Activated T-cell treated with anti-CD3 and anti-CD28 coated beads for 4 hours (primary cell): ENCODE measurements at places on chromosomes 1 and 21.

DNA sequence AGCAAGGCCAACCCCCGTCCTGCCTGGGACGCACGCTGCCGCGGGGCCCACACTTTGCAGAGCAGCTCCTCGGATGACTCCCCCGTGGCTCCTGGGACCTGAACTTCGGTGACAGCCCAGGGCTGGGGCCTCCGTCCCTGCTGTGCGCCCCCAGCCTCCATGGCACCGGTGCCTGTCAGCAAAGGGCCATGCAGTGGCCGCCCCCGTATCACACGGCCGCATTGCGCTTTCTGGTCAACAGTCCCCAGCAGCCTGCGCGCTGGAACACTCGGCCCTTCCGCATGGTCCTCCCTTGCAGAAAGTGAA, 18.0 kb downstream of the NADK start:
- DNase-seq = no peak

GRCh38 chr1:154745286-154745731, 124.8 kb downstream of the KCNN3 start:
- DNase-seq = no peak

DNA sequence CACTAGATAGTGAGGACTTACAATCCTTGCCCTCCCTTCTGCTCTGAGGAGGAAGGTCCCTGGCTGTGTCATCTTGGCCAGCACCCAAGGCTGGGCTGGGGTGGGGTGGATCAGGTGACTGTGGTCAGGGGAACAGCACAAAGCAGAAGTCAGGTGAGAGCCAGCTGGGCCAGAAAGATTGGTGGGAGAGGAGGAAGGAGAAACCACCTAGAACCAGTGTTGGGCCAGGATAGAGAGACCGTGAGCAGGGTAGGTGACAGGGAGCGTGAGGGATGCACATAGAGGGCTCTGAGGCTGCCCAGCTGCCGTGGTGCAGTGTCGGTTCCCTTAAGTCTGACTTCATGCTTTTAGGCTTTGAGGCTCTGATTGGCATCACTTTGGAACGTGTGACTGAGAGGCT, 22.7 kb downstream of the NCF2 start:
- no peak for DNase-seq

DNA sequence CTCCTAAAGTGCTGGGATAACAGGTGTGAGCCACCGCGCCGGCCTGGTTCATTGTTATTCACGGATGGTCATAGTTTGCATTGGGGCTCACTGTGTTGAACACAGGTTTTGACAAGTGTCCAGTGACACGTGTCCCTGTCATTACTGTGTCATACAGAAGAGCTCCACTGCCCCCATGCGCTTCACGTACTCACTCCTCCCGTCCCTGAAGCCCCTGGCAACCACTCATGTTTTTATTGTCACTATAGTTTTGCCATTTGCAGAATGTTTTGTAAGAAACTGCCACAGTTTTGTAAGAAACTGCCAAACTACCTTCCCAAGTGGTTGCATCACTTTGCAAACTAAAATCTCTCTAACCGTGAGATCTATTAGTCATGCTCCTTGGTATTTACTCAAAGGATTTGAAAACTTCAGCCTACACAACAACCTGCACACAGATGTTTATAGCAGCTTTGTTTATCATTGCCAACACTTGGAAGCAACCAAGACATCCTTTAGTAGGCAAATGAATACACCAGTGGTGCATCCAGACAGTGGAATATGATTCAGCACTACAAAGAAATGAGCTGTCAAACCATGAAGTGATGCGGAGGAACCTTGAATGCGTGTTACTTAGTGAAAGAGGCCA, 163.2 kb upstream of the COL6A1 start:
- DNase-seq = no peak

- no peak for DNase-seq
These were observed 14.3 kb upstream of the S100A11 start for GRCh38 chr1:152050886-152051675.

- no peak for DNase-seq
These were observed 5.7 kb upstream of the IFFO2 start for GRCh38 chr1:18962121-18962721.

- DNase-seq = peak; percentile 76
These were observed 5.3 kb upstream of the TUFT1 start for GRCh38 chr1:151534662-151535278.

GRCh38 chr1:17335821-17336710, 28.1 kb downstream of the PADI4 start:
- DNase-seq = peak; percentile 57

- DNase-seq = no peak
These were observed 29.4 kb upstream of the PIGC start for GRCh38 chr1:172473302-172473701.

DNA sequence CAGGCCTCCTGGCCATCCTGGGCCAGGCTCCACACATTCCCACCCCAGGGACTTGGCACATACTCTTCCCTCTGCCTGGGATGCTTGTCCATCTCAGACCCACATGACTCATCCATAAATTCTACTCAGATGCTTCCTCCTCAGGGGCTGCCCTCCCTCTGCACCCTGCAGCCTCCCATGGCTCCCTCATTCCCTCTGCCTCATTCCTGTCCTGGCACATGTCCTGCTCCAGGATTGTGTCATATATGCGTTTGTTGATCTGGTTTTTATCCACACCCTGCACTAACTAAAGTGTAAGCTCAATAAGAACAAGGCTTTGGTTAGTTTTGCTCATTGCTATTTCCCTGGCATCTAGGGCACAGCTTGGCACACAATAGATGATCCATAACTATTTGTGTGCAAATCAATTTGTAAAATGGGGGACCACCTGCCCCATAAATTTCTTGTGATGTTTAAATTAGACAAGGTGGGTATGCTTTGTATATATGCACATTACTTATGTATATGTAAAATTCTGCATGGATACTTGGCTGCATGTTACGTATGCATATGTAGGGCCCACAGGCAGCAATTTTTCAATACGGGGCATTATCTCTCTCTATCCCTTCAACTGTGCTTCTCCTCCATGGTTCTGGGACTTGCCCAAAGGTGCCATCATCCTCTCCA, 191.4 kb downstream of the PTPRU start:
- no peak for DNase-seq

GRCh38 chr1:45512641-45513054, 9.0 kb downstream of the PRDX1 start:
- DNase-seq = peak; percentile 55

DNA sequence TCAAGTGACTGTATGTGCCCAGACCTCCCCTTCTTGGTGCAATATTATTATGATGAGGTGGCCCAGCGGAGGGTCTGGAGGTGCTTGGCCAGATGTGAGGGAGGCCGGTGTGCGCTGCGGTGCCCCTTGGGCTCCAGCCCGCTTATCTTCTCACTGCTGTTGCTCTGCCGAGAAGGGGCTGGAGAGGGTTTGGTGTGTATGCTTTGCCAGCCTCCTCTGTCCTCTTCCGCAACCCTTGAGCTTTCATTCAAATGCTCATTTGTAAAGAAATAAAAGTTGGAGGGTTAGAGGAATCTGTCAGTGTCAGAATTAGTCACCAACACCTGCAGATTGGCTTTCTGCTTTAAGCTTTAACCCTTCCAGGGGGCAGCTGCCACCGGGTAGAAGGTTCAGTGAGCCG, 19.7 kb downstream of the RNF220 start:
- no peak for DNase-seq

DNA sequence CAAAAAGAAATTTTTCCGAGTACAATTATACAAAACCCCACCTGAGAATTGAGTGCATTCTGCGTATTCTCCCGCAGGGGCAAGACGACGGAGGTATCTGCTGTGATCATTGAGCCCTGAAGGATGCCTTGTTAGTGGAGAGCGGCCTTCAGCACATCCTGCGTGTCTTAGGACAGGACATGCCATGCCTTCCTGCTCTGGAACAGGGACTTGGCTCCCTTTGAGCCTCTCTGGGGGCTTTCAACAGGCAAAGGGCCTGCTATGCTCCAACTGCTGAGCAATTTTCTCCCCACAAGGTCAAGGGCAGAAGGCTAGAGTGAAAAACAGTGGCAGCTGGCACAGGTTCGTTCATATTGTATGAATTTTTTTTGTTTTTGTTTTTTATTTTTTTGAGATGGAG, 52.4 kb downstream of the TOR1AIP2 start:
- no peak for DNase-seq

DNA sequence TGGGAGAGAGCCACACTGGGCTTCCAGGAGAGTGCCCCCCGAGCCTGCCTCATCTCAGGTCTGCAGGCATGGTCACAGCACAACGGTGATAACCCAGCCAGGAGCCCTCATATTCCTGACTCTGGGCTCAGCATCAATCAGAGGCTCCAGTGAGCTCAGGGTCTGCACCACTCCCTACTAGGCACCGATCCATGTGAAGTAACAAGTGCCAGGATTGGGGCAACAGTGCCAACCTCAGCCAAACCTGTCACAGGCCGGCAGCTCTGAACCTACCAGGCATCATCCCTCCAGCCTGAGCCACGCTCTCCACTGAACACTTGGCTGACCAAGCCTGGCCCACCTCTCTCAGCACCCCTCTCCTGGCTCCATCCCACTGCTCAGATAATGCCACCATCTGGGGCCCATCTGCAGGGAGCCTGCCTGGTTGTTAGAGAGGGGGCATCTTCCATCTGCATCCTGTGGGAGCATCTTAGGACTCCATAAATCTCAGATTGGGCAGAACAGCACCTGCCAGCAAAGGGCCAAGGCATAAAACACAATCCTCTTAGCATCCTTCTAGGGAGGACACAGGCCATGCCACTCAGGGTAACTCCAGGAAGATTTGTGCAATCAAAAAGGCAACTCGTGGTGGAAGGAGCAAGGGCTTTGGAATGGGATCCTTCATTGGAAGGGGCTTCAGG, 213.7 kb upstream of the CSF3R start:
- DNase-seq = no peak

DNA sequence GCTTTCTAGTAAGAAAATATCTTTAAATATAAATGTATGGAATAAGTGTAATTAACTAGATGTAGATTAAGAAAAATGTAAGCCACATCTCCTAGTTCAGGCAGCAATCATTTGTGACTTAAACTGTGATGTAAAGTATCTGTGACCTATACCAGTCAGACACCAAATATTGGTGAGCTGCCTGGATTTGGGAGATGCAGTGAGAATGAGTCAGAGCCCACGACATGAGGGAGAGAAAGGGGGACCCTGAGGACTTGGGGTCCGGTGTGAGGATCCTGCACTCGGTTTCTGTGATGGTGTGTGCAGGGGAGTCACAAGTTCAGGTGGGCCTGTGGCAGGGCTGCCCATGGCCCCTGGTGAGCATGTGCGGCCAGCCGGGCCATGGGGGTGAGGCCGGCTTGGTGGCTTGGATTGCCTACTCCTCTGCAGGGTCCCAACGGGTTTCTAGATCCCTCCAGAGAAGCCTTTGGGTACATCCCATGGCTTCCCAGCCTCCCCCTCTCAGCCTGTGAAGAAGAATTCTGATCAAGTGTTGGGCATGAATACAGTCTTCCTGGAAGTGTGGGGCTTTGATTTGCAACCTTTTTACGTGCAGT, 19.0 kb upstream of the ABCG1 start:
- DNase-seq = no peak

DNA sequence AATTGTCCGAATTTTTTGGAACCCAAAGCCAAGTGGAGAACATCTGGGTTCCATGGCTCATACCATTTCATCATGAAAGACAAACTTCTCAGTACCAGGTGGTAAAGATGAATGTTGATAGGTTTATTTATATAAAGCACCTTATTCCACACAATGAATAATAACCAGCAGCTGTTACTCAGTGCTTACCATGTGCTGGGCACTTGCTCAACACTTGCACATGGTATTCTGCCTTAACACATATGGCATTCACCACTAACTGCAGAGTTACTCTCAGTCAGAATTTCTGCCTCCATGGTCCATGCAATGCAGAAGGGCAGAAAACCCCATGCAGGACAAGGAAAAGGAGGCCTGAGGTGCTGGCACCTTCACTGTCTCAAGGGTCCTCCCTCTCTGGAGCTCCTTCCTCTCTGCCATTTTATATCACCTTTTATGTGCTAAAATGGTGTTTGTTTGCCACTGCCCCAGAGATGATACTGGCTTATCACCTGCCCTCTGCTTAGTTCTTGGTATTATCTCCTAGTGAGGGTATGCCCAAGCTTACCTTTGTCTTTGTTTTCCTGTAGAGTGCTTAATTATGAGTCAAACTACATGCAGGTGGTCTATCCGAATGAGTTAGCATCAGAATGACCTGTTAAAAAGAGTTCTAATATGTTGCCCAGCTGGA, 76.7 kb upstream of the ZNF326 start:
- no peak for DNase-seq

- no peak for DNase-seq
These were observed 163.8 kb downstream of the NPHP4 start for GRCh38 chr1:5828308-5828935.

- DNase-seq = no peak
These were observed 132.8 kb downstream of the CDC7 start for GRCh38 chr1:91633438-91633837.

GRCh38 chr1:19046972-19047731, 90.7 kb upstream of the IFFO2 start:
- no peak for DNase-seq

DNA sequence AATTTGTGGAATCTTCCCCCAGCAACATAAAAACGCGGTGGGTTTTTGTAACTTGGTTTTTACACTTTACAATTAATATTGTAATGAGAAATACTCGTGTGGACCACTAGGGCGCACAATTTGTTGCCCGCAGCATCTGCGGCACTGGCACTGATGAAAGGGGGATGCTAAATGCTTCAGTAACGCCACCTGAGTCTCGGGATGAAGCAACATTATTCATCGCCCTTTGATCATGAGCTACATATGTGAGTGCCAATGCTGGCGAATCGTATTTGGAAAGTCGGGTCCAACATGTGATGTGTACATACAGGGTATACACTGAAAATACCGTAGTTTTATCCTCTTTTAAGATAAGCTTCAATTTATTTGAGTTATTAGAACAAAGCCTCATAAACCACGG, 34.2 kb upstream of the COX20 start:
- DNase-seq = peak; percentile 36

DNA sequence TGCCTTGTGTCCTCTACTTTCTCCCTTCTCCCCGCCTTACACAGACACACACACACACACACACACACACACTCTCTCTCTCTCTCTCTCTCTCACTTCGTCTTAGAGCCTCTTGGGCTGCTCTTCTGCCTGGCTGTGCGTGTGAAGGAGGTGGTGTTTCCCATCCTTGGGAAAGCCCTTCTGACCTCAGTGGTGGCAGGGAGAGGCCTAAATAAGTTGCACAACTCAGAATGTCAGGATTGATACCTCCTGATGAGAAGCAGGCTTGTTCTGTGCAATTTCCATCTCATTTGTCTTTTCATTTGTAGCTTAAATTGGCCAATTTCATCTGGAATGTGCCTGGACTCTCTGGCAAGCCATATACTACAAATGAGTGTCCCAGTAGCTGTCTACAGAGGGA, 25.0 kb downstream of the LRRN2 start:
- no peak for DNase-seq

GRCh38 chr1:48591181-48591580, 119.2 kb upstream of the SPATA6 start:
- DNase-seq = no peak

GRCh38 chr1:6105763-6106162, 60.1 kb downstream of the KCNAB2 start:
- DNase-seq = no peak

- no peak for DNase-seq
These were observed 3.3 kb upstream of the F3 start for GRCh38 chr1:94544706-94545490.

GRCh38 chr1:201470581-201470980, 1.6 kb upstream of the PHLDA3 start:
- no peak for DNase-seq
